ENCODE measurements at places on chromosomes 2 and 18. TPM values are rescaled to one million over a fixed set of nuclear protein-coding genes. Genes with fewer than 3 reads are reported as not detected.

The ADGRF3 gene
- total RNA-seq, result not detected

The C2orf72 gene
- total RNA-seq, result 2.1 TPM

The DCC gene
- 0.36 TPM for total RNA-seq

The PSMA8 gene
- total RNA-seq, result not detected

The ALPG gene
- total RNA-seq, result not detected

The SPP2 gene
- total RNA-seq, result not detected

The REG1A gene
- not detected for total RNA-seq

The CHRND gene
- total RNA-seq, result not detected

The L3MBTL4 gene
- not detected for total RNA-seq

The LIMS4 gene
- 15.1 TPM for total RNA-seq

The ARHGAP25 gene
- 4.3 TPM for total RNA-seq

The ZBTB7C gene
- not detected for total RNA-seq

The KCNE4 gene
- total RNA-seq, result 10.7 TPM

The PDE1A gene
- 206 TPM for total RNA-seq

The AQP12A gene
- not detected for total RNA-seq

The IL1F10 gene
- total RNA-seq, result not detected

The CABYR gene
- 2.0 TPM for total RNA-seq

The REG3A gene
- not detected for total RNA-seq

The ZNF516 gene
- 26.1 TPM for total RNA-seq

The BMPR2 gene
- 20.9 TPM for total RNA-seq

The SOWAHC gene
- 11.2 TPM for total RNA-seq

The MEP1B gene
- not detected for total RNA-seq

The SLC25A12 gene
- total RNA-seq, result 9.0 TPM

The UGT1A10 gene
- not detected for total RNA-seq

The ANKRD44 gene
- 7.6 TPM for total RNA-seq

The ACMSD gene
- not detected for total RNA-seq

The TSPYL6 gene
- total RNA-seq, result not detected

All from cardiac atrium fibroblast (primary cell).